Astrocyte (in vitro differentiated cells and primary cell): ENCODE measurements at places on chromosomes 5 and 9. TPM values are rescaled to one million over a fixed set of nuclear protein-coding genes. Genes with fewer than 3 reads are reported as not detected.

DNA sequence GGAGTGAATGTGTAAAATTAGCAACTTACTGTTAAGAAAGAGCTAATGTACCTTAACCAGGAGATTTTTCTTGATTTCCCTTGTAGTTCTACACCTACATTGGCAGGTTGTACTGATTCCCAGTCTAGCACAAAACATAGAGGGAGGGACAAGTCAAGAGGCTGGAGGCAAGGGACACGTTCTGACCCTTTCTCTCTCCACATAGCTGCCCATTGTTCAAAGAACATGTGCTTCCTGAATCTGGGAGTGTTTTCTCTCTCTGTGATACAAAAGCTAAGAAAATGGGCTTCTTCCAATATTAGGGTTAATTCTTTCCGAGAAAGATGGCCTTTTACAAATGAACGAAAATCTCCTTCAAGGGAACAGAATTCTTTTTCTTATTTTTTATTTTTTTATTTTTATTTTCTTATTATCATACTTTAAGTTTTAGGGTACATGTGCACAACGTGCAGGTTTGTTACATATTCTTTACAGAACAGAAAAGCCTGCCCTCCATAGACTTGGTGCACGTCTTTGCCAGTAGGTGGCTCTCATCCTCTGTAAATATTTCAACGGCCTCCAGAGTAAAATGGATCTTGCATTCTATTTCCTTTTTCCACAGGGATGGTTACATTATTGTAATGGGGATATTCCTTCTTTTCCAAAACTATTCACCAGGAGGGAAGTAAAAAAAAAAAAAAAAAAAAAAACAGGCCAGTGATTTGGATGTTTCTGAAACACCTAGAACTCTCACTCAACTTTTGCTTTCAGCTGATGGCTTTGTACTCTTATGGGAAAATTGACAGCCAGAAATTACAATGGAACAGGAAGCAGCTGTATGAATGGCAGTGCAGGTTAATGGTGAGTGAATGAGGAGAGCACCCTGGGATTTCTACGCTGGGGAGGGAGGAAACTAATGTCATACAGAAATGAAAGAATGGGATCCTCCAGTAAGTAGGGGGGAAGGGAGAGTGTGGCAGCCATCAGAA is 13.1 kb upstream of the IFNA5 start:
- H3K27me3 ChIP-seq = no peaks in the 10 kb centered on the region
- H3K36me3 ChIP-seq = peaks cover 5% of the 10 kb centered on the region
- no peak overlapping the region for H3K4me3 ChIP-seq
- no peaks in the 10 kb centered on the region for H3K4me1 ChIP-seq

- peak; percentile 75 for DNase-seq
- H3K27ac ChIP-seq = peak within 1 kb of the TSS; percentile 98
- no peaks in the 10 kb centered on the region for H3K27me3 ChIP-seq
- H3K4me3 ChIP-seq = peak within 1 kb of the TSS; percentile 94
Measured at GRCh38 chr5:14142827-14143545, at the start of gene TRIO. TSS of gene TRIO (plus strand) at chr5:14143342. CDS start at chr5:14143726, 384 bp downstream.

- H3K4me3 ChIP-seq = no peak overlapping the region
- no peaks in the 10 kb centered on the region for H3K36me3 ChIP-seq
- DNase-seq = no peak
- no peak overlapping the region for H3K27ac ChIP-seq
- peaks cover 5% of the 10 kb centered on the region for H3K4me1 ChIP-seq
Measured at GRCh38 chr5:157456301-157456700, 3.7 kb upstream of the NIPAL4 start.

DNA sequence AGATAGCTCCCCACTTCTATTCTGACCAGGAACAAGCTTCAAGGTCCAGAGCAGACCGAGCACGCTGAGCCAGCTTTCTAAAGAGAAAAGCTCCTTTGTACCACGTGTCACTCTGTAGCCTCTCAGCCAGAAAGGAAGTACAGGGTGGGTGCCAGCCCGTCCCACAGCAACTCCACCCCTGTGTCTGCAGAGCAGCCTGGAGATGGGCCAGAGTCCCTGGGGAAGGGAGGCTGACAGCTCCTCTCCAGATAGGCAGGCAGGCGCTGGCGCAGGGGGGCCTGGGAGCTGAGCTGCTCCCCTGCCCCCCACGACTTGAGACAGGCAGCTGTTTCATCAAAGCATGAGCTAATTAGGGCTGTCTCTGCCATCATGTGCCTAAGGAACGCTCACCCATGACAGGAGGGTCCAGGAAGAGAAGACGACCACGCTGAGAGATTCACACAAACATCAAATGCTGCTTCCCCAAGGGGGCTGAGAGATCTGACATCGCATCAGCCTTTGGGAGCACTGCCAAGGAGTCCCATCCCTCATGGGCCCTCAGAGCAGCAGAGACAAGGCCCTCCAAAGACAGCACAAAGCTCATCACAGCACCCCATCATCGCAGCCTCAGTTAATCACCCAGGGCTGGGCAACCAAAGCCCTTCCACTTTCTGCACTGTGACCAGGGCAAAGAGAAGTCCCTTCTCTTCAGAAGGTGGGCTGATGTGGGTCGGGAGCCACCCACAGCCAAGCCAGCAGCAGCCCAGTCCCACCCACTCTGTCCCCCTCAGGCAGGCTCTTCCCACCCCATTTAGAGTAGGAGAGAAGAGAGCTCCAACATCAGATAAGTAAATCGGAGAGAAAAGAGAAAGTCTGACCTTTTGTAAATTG is 78.5 kb upstream of the LRRTM2 start:
- H3K4me1 ChIP-seq = peaks cover 12% of the 10 kb centered on the region
- no peaks in the 10 kb centered on the region for H3K36me3 ChIP-seq
- no peaks in the 10 kb centered on the region for H3K27me3 ChIP-seq
- no peak overlapping the region for H3K27ac ChIP-seq

DNA sequence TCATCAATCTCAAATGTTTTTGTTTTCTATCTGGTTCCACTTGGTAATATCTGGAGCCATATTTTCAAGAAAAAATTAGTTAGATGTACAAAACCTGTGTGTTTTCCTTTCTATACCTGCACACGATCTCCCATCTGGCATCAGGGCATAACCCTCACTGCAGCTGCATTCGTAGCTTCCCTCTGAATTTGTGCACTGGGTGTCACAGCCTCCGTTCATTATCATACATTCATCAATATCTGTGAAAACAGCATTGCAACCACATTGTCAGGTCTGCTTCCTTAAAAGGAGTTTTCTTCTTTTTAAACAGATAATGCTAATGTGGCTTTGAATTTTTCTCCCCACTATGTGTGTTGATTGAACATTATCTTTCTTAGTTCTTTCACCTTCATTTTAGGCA is 202.7 kb downstream of the FBN2 start:
- H3K27me3 ChIP-seq = no peaks in the 10 kb centered on the region
- H3K4me1 ChIP-seq = no peaks in the 10 kb centered on the region
- DNase-seq = no peak
- H3K36me3 ChIP-seq = peaks cover 18% of the 10 kb centered on the region
- H3K4me3 ChIP-seq = no peak overlapping the region

- H3K36me3 ChIP-seq = no peaks in the 10 kb centered on the region
- H3K27ac ChIP-seq = peak overlapping the region; percentile 84
- H3K4me1 ChIP-seq = peaks cover 39% of the 10 kb centered on the region
- no peak for DNase-seq
Measured at GRCh38 chr9:33166231-33167083, 679 bp downstream of the B4GALT1 start.

- no peak overlapping the region for H3K4me3 ChIP-seq
- H3K27ac ChIP-seq = no peak overlapping the region
- H3K36me3 ChIP-seq = peaks cover 26% of the 10 kb centered on the region
- H3K4me1 ChIP-seq = no peaks in the 10 kb centered on the region
- H3K27me3 ChIP-seq = no peaks in the 10 kb centered on the region
Measured at GRCh38 chr9:133340916-133341315, 4.9 kb upstream of the SURF6 start.

DNA sequence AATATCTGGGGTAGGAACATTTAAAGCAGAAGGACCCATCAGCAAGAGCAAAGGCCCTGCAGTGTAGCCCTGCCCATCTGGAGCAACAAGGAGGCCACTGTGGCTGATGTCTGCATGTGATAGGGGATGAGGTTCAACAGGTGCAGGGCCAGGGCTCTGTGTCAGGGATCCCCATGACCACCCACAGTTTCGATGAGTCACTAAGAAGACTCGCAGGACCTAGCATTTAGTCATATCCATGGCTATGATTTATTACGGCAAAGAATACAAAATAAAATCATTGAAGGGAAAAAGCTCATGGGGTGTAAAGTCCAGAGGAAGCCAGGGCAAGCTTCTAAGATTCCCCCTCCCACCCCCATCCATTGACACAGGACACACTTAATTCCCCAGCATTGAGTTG is 188.6 kb downstream of the ADGRV1 start:
- H3K4me1 ChIP-seq = peaks cover 3% of the 10 kb centered on the region
- no peak overlapping the region for H3K4me3 ChIP-seq
- H3K36me3 ChIP-seq = no peaks in the 10 kb centered on the region

DNA sequence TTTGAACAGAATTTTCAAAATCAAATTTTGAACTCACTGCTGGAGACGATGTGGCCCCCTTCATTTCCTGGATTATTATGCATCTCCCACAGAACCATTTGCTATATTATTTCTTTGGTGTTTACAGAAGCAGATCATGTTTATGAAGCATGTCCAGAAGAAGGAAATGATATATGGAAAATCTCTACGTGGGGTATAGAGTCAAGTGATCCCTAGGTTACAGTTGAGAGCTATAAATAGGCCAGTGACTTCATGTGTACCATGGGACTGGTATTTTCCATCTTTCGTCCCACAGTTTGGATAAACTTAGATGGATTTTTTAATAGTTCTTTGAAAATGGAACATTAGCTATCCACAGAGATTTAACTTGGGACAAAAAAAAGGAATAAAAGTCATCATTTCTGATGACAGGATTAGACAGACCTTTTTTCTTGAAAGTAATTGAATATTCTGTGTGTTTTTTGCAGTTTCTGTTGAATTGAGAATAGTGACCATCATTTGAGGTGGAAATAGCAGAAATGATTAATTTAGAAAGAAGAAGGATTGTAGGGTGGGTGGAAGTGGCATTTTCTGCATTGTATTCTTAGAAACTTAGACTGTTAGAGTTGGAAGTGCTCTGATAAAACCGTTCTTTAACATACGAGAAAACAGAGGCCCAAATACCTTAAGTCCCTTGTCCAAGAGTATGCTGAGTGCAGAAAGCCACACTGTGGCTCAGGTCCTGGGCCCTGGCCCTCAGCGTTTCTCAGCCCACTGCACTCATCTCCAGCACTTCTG is 136.4 kb downstream of the PIP5K1B start:
- H3K4me1 ChIP-seq = no peaks in the 10 kb centered on the region
- no peak overlapping the region for H3K4me3 ChIP-seq

- peak overlapping the region; percentile 95 for H3K4me3 ChIP-seq
- peak; percentile 4 for DNase-seq
- no peaks in the 10 kb centered on the region for H3K27me3 ChIP-seq
Measured at GRCh38 chr9:97633859-97634490, 354 bp downstream of the NCBP1 start.

- H3K4me3 ChIP-seq = no peak overlapping the region
- H3K27me3 ChIP-seq = no peaks in the 10 kb centered on the region
- H3K4me1 ChIP-seq = no peaks in the 10 kb centered on the region
- H3K36me3 ChIP-seq = no peaks in the 10 kb centered on the region
- H3K27ac ChIP-seq = no peak overlapping the region
- no peak for DNase-seq
Measured at GRCh38 chr9:102506406-102506805, 488.7 kb upstream of the CYLC2 start.

- DNase-seq = peak; percentile 14
- H3K36me3 ChIP-seq = peaks cover 63% of the 10 kb centered on the region
- H3K27ac ChIP-seq = no peak overlapping the region
- no peaks in the 10 kb centered on the region for H3K27me3 ChIP-seq
Measured at GRCh38 chr5:6615034-6615815, 17.6 kb downstream of the NSUN2 start.

DNA sequence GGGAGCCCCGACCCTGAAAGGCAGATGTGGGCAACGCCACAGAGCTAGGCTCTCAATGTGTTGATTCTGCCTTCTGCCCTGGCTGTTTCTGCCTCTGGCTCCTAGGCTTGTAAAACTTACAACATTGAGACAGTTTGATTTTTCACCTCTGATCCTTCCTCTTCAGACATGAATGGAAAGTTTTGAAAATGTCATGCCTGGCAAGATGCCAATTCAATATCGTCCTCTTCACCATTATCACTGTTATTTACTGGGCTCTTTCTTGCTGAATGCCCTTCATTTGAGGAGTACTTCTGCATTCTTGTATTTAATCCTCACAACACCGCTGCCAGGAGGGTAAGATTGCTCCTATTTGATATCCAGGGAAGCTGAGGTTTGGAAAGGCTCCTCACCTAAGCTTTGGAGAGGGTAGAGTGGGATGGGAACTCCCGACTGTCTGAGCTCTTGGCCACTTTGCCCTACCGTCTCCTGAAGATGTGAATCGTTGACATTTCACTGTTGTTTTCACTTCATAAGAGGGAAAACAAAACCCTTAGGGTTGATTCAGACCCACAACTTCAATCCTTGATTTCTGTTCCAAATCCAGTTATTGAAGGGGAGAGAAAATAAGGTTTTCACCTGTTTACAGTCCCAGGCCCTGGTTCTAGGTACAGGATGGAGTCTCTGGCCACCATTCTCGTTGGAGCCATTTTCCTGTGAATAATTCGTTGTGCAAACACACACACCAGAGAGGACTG is 12.7 kb upstream of the FGF1 start:
- H3K27ac ChIP-seq = no peak overlapping the region
- H3K4me3 ChIP-seq = no peak overlapping the region
- peaks cover 16% of the 10 kb centered on the region for H3K4me1 ChIP-seq

- no peaks in the 10 kb centered on the region for H3K4me1 ChIP-seq
- no peak overlapping the region for H3K4me3 ChIP-seq
- H3K27me3 ChIP-seq = no peaks in the 10 kb centered on the region
Measured at GRCh38 chr9:87650611-87651295, 75.2 kb upstream of the CTSL start.

DNA sequence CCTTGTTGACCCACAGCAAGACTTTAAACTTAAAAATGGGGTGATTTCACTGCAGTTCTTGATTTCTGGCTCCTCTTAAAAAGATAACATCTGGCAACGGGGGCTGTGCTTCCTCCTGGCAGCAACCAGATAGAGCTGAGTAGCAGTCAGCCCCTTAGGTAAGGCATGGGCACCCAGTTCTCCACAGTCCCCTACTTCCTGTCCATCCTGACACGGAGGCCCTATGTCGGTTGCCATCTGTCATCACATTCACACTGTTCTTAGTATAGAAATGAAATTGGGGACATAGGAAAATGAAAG is 11.7 kb downstream of the CD74 start:
- DNase-seq = no peak
- H3K27ac ChIP-seq = no peak overlapping the region
- H3K36me3 ChIP-seq = peaks cover 12% of the 10 kb centered on the region
- no peak overlapping the region for H3K4me3 ChIP-seq

DNA sequence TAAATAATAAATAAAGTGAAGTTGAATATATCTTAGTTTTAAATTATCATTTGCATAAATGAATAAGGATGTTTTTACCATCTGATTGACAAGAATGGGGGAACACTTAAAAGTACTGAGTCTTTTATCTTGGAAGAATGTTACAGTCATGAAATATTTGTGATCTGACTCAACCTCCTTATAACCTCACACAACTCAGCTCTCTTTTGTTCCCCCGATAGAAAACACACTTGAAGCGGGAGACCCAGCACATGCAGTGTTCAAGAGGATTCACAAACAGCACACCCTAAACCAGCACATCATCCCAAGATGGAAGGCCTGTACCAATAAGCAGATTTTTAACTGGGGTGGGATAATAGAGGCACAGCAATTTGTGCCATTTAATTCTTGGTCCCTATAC is 15.5 kb downstream of the BAAT start:
- no peak overlapping the region for H3K4me3 ChIP-seq
- peaks cover 13% of the 10 kb centered on the region for H3K4me1 ChIP-seq
- no peaks in the 10 kb centered on the region for H3K36me3 ChIP-seq
- no peaks in the 10 kb centered on the region for H3K27me3 ChIP-seq

The COL15A1 gene
- total RNA-seq = 5.6 and 11.7 TPM in 2 replicates

The TERT gene
- total RNA-seq = 0.10 and 0.50 TPM in 2 replicates

The ABCA1 gene
- 109 and 125 TPM in 2 replicates for total RNA-seq

The SPATA31D4 gene
- not detected in 2 replicates for total RNA-seq

The NEK6 gene
- 55.7 and 76.8 TPM in 2 replicates for total RNA-seq

The SARDH gene
- total RNA-seq = 2.8 and 3.7 TPM in 2 replicates

The JAK2 gene
- total RNA-seq = 12.3 and 13.2 TPM in 2 replicates
